ENCODE measurements at places on chromosomes 13 and 19.

- DNase-seq = no peak
These were observed 17.0 kb downstream of the ALOX5AP start for GRCh38 chr13:30752201-30752797.

- DNase-seq = no peak
These were observed 1.2 kb downstream of the C2CD4C start for GRCh38 chr19:407511-408440.

GRCh38 chr19:12664406-12665280, 1.9 kb downstream of the MAN2B1 start:
- DNase-seq = no peak

GRCh38 chr19:19670070-19670551, 1.5 kb downstream of the ZNF101 start:
- DNase-seq = no peak

DNA sequence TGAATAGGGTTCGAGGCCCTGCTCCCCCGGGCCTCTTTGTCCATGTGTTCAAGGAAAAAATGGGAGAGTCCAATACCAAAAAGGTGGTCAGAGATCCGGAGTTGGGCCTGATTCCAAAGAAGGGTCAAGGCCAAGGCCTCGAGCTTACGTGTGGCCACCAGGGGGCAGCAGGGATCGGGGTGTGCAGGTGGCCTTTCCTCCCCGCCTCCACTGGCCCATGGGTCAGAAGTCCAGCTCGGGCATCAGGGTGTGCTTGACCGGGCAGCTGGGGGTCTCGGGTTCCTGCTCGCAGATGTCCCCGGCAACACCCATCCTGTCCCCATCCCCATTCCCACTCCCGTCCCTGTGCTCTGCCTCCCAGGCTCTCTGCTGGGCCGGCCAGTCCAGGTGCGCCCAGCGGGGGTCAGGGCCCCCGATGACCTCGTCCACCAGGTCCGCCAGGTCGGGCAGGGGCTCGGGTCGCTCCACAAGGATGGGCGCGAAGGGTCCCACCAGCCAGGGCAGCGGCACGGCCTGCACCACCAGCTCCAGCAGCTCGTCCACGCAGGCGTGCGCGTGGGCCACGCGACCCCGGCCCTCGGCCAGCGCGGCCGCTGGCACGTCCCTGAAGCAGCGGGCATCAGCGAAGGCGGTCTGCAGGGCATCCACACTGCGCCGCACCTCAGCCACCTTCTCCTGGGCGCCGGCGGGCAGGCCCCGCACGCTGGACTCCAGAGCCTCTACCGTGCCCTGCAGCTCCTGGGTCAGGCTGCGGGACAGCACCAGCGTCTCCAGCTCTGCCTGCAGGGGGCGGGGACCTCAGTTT, 5.2 kb upstream of the PLIN4 start:
- peak; percentile 60 for DNase-seq

DNA sequence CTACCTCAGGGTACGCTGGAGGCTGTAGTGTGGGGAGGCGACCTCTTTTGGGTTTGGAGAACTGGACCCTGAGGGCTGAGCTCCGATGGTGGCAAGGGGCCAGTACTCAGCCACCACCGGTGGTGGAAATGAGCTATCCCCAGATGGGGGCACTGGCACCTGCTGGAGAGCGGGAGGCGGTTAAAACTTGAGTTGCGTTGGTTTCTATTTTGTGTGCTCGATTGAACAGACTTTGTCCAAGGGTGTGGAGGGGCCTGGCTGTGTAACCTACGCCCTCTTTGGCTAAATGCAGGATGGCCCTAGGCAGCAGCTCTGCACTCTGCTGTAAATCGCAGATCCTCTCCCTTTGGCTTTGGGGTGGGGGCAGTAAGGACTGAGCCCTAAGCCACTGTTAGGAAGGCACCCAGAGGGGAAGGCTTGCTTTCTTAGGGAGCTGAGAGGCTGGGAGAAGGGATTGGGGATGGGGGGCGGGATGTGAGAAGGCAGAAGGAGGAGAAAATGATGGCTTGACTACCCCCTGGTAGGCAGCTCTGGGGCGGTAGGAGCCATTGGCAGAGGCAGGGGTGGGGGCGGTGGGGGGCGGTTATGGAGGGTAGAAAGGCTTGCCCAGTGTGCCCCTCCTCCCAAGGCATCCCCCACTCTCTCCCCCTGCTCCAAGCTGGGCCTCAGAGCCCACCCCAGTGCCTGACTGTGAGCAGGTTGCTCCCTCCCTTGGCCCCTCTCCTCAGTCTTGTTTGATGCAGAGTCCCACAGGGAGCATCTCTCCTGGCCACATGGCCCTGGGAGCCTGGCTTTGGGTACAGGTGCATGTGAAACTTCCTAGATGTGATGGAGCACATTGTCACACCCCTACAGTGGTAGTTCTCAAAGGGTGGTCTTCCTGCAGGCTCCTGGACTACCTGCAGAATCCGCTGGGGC, 5.0 kb downstream of the VSTM2B start:
- no peak for DNase-seq

- peak; percentile 18 for DNase-seq
These were observed at the start of gene SERP2 for GRCh38 chr13:44373601-44374347. TSS of gene SERP2 (plus strand) at chr13:44373824. CDS start at chr13:44374026, 202 bp downstream.

DNA sequence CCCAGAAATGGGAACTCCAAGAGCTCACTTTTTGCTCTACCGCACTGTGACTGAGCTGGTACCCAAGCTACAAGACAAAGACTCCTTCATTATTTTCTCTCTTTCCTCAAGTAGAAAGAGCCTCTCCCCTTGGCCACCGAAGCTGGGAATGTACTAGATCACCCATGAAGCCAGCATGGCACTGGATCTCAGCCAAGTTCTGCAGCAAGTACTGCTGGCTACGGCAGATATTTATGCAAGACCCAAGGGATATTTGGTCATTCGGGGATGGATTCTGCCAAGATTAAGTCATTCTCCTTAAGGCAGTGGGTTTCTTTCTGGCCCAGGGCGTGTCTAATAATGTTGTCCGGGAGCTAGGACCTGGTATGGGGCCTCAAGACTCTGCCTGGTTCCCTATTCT, 633.5 kb downstream of the SLITRK1 start:
- no peak for DNase-seq
